ENCODE measurements at places on chromosomes 5 and 9.

- no peak for DNase-seq
Observed at GRCh38 chr5:54455413-54456157, at the start of gene HSPB3. HSPB3 (plus strand) TSS chr5:54455699; CDS start chr5:54455790, 91 bp downstream.

DNA sequence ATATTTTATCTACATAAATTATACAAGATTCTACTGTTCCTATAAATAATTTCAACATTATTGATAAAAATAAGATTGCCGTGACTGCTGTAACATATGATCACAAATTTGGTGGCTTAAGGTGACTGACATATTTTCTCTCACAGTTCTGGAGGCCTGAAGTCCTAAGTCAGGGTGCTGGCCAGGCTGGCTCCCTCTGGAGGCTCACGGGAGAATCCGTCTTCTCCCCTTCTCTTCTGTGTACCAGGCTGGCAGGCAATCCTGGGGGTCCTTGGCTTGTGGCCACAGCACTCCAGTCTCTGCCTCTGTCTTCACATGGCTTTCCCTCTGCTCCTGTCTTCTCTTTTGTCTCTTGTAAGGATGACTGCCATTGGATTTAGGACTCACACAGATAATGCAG, 31.7 kb upstream of the IRX2 start:
- no peak for DNase-seq

DNA sequence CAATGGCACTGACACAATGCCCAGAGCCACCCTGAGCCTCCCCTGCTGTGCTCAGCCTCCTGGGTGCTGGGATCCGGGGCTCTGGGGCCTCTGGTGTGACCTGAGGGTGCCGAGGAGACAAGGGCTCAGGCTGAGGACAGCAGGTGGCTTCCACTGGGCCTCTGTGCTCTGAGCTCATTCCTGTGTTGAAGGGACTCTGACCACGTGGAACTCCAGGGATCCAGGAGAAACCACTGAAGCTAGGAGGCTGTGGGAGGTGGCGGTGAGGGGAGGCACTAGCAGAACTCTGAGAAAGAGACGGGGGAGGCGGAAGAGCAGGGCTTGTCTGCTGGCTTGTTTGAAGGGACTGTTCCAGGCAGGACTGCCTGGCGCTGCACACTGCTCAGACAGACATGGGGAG, 318.7 kb upstream of the IRX1 start:
- peak; percentile 31 for DNase-seq

GRCh38 chr9:128529191-128529590, 23.2 kb upstream of the SPTAN1 start:
- DNase-seq = no peak

GRCh38 chr5:63958654-63959053, 3.6 kb downstream of the HTR1A start:
- no peak for DNase-seq

- DNase-seq = no peak
Observed at GRCh38 chr5:76952795-76953536, at the start of gene CRHBP. CRHBP (plus strand) TSS chr5:76953045; CDS start chr5:76953135, 90 bp downstream.

DNA sequence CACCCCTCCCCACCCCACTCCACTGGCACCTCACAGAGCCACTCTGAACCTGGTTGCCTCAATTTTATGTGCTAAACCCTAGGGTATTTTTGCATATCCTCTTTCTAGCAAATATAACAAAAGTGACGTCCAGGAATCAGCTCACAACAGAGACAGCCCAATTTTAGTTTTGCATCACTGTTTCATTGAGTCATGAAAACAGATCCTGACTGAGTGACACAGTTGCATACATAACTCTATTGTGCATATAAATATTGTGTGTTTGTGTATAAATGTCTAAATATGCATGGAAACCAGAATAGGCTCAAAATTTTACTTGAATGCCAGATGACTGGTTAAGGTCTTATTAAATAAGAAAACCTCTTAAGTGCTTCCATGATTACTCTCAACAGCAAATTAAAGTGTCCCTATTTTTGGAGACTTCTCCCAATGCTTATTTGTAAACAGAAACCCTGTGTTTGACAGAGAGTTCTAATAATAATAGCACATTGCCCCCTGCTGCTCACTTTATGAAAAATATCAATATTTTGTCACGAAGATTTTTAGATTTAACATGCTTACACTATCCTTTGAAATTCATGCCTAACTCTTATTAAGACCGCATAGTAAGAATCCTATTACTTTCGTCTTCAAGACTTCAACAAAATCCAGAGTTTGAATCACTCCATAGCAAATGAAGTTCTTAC, 75.5 kb upstream of the PRRC1 start:
- DNase-seq = no peak

DNA sequence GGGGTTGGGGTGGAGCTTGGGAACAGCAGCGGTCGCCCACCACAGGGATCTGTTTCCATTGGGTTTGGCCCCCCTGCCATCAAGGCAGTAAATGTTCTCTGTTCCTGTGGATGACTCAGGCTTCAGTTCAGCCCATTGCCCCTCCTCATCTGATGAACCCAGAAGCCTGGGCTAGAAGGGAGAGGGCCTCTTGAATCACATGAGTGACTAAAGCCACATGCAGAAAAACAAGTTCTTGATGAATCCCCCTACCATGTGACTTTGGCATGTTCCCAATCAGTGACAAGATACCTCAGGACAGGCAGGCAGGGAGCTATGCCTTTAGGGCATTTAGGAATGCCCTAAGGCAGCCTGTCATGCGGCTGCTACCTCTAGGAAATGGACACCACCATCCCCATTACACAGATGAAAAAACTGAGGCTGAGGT, 2.5 kb downstream of the SH3PXD2B start:
- DNase-seq = no peak

GRCh38 chr5:146006470-146007190, 70.3 kb downstream of the SH3RF2 start:
- no peak for DNase-seq

DNA sequence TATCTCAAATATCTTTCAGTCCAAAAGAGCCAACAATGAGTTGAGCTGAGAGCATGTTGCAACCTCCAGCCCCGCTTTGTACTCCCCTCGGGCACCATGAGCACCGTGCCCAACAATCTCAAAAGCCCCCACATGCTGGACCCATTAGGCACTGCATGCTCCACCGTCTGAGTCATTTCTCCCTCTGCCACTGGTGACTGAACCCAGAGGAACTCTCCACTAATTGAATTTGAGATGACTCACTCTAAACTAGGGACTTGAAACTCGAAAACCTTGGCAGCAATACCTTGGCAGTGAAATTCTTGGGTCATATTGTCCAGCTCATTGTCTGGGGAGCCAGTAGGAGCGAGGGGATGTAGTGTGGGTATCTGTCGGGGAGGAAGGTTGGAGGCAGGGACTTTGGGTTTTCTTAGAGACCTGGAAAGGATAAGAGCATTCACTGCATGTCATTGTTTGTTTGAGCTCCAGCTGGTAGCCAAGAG, 49.9 kb upstream of the SLIT3 start:
- no peak for DNase-seq

DNA sequence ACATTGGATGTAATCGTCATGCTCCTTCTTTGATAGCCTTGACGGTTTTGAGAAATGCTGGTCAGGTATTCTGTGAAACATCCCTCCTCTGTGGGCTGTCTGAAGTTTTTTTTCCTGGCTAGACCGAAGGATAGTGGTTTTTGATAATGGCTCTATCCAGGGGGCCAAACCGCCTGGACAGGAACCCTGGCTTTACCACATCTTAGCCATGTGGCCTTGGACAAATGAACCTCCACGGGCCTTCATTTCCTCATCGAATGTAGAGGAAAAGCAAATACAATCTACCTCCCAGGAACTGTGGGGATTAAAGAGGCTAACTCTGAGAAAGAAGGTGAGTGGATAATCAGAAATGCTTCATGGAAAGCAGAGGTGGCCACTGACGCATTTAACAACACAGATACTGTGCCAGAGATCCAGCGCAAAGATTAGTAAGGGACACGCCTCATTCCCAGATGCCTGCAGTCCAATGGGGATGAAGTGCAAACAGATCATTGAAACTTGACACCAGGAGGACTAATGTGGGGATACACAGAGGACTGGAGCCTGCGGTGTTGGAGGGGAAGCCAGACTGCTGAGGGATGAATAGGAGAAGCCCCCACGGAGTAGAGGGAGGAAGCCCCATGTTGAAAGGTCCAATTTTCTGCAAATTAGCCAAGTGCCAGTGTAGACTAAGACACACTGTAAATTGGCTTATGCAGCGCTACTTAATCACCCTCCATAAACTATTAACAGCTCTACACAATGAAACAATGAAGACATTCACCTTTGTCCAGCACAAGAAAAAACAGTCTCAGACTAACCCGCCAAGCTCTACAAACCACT, 41.6 kb downstream of the MYO10 start:
- peak; percentile 81 for DNase-seq

DNA sequence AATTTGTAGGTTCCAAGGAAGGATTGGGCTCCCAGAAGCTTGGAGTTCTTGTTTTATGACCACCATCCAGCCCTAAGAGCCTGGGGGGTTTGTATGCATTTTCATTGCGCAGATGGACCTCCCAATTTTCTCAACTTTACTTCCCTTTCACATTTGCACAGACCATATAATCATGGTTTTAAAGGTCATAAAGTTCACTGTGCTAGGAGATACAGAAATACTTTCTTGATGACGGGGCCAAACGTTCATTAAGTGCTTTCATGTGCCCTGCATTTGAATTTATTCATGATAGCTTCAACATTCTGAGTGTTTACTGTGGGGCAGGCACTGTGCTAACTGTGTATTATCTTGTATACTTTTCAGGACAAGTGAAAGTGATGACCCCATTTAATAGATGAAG, 51.5 kb downstream of the WWC1 start:
- DNase-seq = no peak

DNA sequence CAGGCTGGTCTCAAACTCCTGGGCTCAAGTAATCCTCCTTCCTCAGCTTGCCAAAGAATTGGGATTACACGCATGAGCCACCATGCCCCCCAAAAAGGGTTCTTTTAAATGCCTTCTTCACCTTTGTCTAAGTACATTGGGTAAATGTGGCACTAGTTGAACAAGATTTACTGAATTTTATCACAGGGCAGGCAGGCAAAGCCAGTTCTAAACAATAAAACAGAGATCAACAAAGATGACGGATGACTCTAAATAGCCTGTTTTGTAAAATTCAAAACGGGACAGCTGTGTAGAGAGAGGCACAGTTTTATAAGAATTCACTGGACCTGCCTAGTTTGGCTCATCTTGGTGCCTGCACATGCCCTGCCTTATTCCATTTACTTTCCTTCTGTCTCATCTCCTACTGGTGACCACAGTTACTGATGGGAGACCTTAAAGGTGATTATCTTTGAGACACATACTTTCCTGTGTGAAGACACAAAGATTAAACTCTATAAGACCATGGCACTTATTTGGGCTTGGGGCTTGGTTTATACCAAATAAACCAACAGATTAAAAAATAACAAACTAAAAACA, 149.6 kb upstream of the DMRT1 start:
- no peak for DNase-seq

- no peak for DNase-seq
Observed at GRCh38 chr9:671997-672396, 169.5 kb upstream of the DMRT1 start.

GRCh38 chr9:101275769-101276250, 109.0 kb downstream of the BAAT start:
- DNase-seq = no peak

DNA sequence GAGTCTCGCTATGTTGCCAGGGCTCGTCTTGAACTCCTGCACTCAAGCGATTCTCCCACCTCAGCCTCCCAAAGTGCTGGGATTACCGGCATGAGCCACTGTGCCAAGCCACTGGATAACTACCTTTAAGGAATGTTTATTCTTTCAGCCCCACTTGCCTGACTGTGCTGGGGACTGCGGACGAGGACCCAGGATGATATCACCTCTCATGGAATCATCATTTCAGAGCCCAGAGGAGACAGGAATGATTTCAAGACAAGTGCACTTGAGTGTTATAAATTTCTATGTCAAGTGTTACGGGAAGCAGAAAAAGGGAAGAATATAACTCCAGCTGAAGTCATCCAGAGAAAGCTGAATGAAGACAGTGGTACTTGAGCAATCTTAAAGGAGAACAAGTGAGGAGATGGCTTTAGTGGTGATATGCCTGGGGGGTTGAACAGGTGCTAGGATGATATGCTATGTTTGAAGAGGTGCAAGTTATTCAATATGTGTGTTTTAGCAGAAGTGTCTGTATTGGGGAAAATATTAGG, 109.3 kb downstream of the DCP2 start:
- DNase-seq = no peak

DNA sequence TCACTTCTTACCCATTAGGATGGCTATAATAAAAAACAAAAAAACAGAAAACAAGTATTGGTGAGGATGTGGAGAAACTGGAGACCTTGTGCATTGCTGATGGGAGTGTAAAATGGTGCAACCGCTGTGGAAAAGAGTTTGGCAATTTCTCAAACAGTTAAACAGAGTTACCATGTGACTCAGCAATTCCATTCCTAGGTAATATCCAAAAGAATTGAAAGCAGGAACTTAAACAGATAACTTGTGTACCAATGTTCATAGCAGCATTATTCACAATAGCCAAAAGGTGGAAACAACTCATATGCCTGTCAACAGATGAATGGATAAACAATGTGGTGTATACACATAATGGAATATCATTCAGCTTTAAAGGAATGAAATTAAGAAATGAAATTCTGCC, 28.9 kb downstream of the DCP2 start:
- DNase-seq = no peak

DNA sequence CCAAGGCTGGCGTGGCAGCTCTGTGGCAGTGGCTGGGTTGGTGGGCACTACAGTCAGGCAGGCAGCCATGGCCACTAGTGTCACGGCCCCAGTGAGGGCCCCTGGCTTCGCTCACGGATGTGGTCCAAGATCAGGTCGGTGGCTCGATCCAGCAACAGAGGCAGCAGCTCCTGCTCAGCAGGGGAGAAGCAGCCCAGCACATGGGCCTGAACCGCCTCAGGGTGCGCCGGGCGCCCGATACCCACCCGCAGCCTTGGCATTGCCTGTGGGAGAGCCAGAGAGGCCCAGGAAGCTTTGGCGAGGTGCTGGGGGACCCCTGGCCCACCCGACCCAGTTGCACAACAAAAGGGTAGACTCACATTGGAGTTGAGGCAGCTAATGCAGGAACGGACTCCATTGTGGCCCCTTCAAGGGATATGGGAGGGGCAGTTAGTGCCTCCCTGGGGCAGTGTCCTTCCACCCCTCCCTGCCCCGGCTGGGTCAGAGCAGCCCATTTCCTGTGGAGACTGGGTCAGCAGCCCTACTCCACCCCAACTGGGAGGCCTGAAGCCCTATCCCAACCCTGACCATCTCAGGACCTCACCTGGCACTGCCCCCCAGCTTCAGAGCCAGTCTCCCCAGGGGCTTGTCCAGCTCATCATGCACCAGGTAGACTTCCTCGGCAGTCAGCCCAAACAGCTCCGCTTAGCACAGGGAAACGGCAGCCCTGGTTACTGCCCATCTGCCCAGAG, 1.3 kb downstream of the PTRH1 start:
- DNase-seq = no peak

Measured in NCI-H1930 (cell line).